KBM-7 (cell line): ENCODE measurements at places on chromosomes 3 and 15.

DNA sequence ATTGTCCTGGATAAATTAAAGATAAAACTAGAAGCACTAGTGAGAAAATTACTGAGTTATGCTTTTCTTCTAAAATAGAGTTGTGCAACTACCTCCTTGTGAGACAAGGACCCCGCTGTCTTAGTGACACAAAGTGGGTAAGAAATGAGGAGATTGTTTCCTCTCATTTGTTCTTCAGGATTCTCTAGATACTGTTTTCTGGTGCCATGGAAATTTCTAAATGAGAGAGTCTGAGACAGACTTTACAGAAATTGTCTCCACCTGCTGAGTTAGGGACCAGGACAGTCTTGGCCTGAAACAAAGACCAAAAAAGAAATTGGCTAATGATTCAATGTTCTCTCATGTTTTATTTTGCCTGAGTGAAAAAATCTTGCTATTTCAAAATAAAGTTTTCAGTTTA lies 427.5 kb downstream of the TUSC7 start:
- DNase-seq: no peak

DNA sequence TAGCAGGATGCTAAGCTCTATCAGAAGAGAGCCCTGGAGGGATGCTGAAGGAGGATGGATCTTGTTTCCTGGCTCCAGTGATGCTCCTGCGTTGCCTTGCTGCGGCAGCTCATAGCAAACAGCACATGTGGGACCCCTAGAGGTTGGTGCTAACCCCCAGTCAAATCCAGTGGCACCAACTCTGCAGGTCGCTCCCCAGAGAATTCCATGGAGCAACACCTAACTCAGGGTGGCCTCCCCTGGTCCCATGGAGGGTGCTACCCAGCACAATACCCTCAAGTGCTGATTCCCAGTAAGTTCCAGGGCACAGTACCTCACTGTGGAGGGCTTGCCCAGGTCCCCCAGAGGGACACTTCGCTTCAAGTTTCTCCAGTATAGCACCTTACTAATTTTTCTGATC lies 231.2 kb downstream of the NEK10 start:
- DNase-seq: no peak

GRCh38 chr3:126543457-126544061 lies 15.2 kb downstream of the C3orf22 start:
- no peak for DNase-seq

DNA sequence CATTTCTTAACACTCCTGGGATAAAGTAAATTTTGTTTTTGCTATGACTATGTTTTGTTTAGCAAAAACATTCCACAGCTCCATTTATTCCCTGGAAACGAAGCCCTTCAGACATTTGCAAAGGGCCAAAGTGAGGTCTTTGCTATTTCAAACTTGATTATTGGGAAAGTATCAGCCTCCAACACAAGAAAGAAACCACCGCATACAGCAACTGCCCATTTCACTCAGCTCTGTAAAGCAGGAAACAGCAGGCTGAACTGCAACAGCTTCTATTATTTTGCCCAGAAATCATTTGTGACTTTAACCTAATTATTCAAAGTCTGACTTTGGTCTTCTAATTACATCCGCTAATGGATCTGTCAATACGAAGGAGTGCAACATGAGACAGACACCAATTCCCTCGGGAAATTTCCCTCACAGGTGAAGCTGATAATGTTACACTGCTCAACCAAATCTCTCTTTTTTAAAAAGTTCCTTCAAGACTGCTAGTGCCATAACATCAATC lies 72.1 kb downstream of the RFTN1 start:
- no peak for DNase-seq

DNA sequence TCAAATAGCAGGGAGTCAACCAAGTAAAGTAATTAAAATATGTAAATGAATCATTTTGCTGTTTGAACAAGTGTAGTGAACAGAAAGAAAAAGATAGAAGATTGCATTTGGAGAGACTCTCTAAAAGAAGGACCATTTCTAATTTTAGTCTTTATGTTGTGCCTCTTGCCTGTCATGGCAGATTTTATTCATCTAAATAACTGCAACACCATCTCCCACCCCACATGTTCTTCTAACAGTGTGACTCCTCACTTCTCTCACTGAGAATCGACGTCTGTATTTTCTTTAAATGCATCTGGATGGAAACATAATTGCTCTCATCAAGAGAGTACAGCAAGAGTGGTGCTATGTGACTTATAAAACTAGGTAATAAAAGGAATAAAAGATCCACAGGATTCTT lies 439.9 kb upstream of the GBE1 start:
- DNase-seq: no peak

- no peak for DNase-seq
Observed at GRCh38 chr3:168574455-168575158, 478.9 kb upstream of the GOLIM4 start.

- DNase-seq: no peak
Observed at GRCh38 chr15:64343841-64344240, 12.1 kb downstream of the CSNK1G1 start.

GRCh38 chr15:85752491-85752961 lies 42.2 kb downstream of the KLHL25 start:
- DNase-seq: no peak

- DNase-seq: peak; percentile 30
Observed at GRCh38 chr3:108475220-108475782, 35.1 kb downstream of the MYH15 start.

GRCh38 chr15:100834731-100835130 lies 44.9 kb upstream of the ALDH1A3 start:
- no peak for DNase-seq

DNA sequence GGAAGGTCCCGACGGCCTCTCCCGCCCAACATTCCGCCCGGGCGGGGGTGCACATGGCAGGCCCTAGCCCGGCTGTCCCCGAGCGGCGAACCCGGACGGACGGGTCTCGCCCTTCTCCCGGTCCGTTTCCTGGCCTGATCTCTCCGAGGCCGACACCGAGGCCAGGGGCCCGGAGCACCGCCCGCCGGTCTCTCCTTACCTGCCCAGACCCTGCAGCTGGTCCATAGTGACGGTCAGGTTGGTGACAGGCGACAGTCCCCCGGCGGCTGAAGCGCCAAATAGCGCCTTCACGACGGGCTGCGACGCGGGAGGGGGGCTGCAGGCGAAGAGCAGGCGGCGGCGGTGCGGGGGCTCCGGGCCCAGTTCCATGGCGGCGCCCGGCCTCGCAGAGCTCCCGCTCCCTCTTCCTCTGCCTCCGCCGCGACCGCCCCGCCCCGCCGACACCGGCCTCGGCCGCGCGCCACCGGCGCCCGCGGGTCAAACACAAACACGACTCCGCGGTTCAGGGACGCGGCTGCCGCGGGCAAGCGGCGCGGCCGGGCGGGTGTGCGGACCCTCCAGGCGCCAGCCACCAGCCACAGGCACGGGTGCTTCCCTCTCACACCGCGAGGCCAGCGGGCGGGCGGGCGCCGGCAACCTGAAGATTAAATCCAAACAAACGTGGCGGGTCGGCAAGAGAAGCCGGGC lies 495 bp downstream of the CDC25A start:
- DNase-seq: peak; percentile 34
